T-helper 17 cell (primary cell): ENCODE measurements at places on chromosomes 6 and 20.

DNA sequence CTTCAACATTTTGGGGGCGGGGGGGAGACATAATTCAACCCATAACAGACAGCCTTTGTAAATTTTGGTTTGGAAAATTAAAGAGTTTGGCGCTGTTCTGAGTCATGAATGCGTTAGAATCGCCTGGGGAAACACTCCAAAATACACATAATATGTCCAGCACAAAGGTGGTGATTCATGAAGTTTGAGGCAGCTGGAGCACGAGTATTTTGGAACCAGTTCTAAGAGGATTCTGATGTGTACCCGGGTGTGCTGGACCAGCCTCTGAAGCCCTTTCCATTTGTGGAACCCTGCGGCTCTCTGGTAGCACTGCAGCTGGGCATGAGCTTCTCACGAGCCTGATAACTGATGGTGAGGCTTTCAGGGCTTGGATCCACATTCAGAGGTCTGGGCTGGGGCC is 4.7 kb downstream of the GMPR start:
- DNase-seq, result no peak

DNA sequence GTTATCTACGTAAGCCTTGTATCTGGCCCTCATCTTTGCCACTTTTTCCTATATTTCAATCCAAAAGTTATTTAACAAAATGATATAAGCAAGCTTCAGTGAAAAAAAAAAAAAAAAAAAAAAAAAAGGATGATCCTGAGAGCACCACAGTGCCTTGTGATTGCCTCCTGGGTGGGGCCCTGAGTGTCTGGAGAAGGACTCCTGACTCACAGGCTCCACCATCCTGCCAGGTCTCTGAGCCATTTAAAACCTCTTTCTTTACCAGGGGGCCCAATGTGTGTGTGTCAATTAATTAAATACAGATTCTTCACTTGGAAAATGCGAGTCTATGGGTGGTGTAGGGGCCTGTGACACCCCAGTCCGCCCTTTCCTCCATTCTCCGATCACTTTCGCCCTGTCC is 105.2 kb downstream of the SMOC2 start:
- DNase-seq, result no peak

- DNase-seq, result no peak
These were observed 137.7 kb downstream of the LCA5 start for GRCh38 chr6:79399499-79399898.

DNA sequence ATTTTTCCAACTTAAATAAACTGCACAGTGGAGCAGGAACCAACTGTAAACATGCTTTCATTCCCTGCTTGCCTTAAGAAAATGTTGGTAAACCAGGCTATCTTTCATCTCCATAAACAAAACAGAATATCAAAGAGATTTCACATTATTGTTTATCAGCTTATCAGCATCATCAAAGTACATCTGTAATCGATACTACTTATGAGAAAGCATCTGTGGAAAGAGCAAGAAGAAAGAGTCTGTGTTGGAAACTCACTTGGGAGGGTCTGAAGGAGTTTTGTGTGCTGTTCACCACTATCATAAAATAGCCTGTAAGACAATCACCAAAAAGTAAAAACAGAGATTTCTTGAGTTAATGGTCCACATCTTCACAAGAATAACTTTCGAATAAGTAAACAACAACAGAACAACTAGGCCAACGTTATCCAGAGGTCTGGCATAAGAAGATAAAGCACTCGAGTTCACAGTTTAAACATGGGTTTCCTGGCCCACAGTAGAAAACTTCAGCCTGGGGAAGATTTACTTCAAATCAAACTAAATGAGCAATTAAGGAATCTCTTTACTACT is 47.9 kb downstream of the EPB41L2 start:
- no peak for DNase-seq

DNA sequence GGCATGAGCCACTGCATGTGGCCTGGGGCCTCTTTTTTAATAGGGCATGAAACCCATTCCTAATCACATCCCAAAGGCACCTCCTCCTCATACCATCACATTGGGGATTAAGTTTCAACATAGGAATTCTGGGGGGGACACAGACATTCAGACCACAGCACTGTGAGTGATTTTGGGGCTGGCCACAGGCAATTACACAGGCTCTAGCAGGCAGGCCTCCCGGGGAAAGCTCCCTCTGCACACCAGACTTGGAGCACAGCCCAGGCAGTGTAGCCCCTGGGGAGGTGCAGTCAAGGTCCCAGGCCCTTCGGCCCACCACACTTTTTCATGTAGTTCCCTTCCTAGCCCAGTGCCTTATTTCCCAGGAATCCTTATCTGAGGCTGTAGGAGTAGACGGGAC is 5.5 kb downstream of the SFT2D1 start:
- DNase-seq, result no peak

DNA sequence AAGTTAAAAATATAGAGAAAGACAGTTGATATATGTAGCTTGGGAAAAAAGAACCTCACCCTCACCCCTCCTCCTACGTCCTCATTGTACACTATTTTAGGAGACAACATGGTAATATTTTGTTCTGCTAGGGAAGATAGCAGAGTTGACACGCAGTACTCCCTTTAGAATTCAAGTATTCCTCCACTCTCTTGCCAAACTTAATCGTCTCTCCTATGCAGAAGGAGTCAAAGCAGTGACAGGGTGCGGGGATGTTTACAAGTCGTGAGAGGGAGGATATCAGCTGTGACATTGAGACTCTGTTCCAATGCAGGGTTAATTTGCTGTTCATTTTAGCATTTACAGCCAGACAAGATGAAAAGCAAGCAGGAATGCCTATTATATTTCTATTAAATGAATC is 97.5 kb downstream of the SOBP start:
- no peak for DNase-seq

DNA sequence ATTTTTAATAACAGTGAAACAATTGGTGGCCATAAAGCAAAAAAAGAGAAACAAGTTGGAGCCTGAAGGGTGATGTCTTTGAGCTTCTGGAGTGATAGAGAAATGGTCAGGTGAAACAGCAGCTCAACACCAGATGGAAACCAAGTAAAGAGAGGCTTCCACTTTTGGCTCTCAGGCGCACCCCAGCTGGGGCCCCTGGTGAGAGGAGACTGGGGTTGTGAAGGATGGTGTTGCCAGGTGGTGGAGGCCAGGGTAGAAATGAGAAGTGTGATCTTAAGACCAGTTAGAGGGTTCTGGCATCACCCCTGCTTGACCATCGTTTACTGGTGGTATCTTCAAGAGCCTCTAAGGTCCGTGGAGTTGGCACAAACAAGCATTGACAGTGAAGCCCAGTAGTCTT is 126.0 kb upstream of the AKIRIN2 start:
- no peak for DNase-seq

DNA sequence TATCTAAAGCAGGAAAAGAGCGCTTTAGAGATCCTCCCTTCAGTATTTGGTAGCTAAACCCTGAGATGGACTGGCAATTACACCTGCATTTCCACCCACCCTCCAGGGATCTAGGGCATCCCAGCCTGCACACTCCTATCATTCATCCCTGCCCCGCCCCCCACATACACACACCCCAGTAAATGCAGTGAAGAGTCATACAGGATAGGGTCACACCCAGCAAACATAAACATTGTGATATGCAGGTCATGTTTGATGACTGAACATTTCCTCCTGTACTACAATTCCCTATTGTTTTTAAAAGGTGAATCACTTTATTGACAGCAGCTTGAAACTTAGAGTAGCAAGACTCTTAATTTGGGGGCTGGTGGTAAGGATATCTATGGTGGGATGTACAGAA is 112.9 kb downstream of the FOXO3 start:
- no peak for DNase-seq

DNA sequence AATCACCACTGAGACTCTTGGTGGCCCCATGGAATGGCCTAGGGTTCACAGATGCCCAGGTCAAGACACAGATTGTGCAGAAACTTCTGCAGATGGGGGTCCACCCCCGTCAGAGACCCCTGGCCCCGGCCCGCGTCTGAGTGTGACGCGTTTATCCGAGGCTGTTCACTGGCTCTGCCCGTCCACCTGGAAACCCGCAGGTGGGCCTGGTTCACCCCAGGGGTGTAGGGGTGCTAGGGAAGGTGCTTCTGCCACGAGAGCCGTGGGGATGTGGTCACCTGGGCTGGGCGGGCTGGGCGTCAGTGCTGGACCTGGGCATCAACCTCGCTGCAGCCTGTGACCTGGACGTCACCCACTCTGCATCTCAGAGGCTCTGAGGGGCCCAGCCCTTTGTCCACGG is 39.5 kb upstream of the GATA5 start:
- DNase-seq, result no peak

DNA sequence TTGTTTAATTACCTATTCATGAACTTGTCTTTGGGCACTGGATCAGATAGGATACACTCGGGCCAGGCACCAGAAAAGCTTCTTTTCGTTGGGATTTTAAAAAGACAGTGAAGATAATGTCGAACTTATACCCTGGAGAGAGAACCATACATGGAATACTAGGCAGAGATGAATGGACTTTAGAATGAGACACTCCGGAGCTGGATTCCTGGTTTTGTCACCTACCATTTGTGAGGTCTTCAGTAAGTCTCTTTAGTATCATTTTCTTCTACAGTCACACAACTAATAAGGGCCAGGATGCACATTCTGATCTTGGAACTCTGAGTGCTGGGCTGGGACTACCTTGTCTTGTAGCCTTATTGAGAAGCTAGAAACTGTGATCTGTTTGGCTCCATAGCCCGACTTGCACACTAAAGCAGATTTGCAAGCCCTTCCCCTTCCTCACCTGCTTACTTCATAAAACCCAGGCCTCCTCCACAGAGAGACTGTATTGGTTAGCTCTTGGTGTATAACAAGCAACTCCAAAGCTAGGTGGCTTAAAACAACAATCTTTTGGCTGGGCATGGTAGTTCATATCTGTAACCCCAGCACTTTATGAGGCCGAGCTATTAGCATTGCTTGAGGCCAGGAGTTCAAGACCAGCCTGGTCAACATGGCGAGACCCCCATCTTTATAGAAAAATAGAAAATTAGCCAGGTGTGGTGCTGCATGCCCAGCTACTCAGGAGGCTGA is 7.4 kb upstream of the IFT52 start:
- no peak for DNase-seq

DNA sequence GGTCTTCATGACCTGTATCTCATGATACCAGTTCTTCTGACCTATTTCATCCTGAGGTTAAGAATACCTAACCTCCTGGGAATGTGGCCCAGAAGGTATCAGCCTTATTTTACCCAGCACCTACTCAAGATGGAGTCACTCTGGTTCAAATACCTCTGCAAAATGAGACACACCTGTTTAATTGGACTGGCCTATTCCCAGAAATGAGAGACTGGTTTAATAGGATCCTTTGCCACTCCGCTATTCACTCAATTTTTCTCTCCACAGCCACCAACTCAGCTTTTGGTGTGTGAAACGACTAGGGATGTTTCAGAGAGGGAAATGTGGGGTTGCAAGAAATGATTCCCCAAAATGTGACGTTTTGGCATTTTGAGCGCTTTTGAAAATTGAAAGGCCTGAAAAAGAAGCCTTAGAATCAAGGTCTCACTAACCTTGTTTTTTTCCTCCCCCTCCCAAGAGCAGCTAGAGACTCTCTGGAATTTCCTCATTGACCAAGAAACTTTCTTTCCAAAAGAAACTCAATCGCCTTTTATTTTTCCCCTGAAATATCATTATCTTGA is 45.5 kb upstream of the RNGTT start:
- no peak for DNase-seq

- DNase-seq, result no peak
These were observed 20.5 kb downstream of the GCLC start for GRCh38 chr6:53524455-53524815.

- DNase-seq, result no peak
These were observed 128.9 kb upstream of the PMEPA1 start for GRCh38 chr20:57838670-57839151.

- no peak for DNase-seq
These were observed 16.3 kb downstream of the PKIG start for GRCh38 chr20:44598423-44599305.
